ENCODE measurements at places on chromosomes 16 and 17.

DNA sequence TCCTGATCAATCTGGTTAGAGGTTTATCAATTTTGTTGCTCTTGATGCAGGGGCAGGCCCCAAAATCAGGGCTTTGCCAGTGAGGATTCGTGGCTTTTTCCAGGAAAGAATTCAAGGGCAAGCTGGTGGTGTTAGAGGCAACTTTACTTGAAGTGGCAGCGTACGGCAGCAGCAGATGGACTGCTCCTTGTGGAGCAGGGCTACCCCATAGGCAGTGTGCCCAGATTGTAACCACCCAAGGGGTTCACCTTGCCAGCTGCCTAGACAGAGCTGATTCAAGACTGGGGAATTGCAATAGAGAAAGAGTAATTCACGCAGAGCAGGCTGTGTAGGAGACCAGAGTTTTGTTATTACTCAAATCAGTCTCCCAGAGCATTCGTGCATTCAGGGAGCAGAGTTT lies 16.7 kb downstream of the DRC7 start:
- DNase-seq, result no peak

DNA sequence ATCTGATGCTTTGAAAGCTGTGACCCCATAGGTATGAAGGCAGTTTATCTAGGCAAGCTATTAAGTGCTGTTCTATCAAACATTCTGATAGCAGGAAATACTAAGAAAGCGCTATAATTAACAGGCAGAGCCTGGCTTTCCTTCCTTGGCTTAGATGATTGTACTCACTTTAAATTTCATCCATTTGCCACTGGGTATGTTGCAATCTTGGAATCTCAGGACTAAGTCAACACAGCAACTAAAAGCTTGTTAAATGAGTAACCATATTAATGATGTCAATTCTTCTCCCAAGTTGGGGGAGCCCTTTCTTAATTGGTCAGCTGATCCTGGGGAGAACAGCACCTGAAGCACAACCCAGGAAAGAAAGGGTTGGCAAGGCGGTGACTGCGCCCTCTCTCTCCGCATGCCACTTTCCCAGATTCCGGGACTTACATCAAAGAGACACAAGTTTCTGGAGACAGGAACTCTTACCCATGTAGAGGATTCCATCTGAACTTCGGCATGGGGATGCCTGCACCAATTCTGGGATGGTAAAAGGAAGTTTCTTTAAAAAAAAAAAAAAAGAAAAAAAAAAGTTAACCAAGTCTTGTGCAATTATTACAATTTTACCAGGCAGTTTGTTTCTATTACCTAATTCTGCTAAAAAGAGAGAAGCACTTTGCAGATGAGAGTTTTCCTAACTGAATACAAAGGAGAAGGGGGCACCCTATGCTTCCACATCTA lies 54.4 kb upstream of the ICAM2 start:
- no peak for DNase-seq

DNA sequence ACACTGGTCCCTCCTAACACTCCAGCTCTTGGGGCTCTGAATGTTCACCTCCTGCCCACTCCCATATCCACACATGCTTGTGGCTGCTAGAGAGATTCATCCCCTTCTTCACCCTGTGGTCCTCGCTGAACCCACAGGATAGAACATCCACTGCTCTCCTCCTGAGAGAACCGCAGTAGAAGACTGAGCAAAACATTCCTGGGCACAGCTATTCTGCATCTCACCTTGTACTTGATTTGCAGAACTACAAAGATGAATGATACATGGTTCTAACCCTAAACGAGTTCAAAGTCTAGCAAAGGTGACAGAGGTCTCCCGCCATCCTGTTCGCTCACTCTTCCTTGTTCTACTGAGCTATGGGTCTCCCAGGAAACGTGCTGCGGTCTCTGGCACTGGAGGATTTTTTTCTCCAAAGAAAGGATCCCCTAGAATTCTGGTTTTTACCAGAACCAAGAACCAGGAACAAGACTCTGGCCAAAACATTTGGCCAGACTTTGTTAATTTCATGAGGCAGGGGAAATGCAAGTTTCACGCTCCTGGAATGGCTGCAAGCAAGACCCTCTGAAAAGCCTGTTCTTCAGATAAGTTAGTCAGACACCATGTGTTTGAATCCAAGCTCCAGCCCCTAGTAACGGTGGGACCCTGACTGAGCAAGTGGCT lies 39.5 kb downstream of the TMEM114 start:
- DNase-seq, result no peak

DNA sequence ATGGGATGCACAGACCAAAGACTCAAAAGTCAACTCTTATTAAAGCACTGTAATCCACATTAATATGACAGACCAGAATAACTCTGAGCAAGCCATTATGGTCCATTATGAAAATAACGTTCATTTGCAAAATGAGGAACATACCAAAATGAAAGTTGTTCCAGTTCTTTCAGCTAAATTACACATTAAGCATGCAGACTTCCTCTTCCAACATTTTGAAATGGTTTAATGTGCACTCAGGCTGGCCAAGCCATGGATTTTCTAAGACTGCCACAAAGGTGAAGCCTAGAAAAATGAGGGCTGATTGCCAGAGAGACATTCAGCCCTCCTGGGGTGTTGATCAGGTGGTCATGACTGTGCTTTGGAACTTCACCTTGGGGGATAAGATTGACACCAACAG lies 56.7 kb upstream of the NOG start:
- no peak for DNase-seq

- DNase-seq, result peak; percentile 67
Measured at GRCh38 chr17:30336369-30337171, 2.7 kb upstream of the TMIGD1 start.

DNA sequence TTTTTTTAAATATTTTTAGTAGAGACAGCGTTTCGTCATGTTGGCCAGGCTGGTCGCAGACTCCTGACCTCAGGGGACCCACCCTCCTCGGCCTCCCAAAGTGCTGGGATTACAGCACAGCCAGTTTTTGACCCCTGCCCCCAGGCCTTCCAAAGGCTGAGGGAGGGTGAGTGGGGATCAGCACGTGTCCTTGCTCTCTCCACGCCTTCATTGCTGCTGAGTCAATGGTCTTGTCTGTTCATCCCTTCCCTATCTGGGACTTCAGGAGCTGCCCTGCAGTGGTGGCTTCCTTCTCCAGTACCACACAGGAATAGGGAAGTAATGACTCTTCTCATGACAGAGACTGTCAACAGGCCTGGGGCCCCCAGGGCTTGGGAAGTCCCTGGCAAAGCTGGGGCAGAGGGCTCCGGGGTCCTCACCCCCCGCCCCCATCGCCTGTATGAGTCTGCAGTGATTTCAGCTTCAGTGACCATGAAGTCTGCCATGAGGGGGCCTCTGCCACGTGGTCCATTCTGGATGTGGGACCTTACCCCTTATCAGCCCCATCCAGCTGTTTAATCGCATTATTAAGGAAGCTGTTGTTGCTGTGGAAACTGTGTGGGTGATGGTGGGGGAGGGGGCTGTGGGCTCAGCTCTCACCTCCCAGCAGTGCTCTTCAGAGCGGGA lies 6.1 kb downstream of the ABCC3 start:
- no peak for DNase-seq

GRCh38 chr17:76672892-76673291 lies 29.3 kb upstream of the ST6GALNAC1 start:
- no peak for DNase-seq

DNA sequence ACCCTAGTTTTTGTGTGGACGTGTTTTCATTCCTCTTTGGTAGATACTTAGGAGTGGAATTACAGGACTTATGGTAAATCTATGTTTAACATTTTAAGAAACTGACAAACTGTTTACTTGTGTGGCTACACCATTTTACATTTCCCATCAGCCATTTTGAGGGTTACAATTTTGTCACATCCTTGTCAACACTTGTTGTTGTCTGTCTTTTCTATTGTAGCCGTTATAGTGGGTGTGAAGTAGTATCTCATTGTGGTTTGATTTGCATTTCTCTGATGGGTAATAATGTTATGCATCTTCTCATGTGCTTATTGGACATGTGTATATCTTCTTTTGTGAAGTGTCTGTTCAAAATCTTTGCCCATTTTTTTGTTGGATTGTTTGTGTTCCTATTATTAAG lies 4.5 kb downstream of the FTO start:
- DNase-seq, result no peak

DNA sequence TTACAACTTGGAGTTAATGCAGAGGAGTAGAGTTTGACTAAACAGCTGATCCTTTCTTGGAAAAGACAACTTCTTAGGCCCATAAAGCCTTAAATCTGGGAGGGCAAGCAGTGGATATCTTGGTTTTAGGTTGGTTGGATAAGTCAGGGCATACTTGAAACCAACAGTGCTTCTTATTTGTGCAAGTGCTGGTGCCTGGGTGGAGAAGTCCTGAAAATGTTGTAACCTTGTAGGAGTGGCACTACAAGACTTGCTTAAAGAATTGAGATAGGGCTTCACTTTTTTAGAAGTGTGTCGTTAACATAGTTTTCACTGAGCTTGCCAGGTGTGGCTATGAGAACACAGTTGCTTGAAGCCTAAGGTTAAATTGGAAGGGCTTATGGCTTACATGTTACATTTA lies 6.2 kb downstream of the MSI2 start:
- no peak for DNase-seq

DNA sequence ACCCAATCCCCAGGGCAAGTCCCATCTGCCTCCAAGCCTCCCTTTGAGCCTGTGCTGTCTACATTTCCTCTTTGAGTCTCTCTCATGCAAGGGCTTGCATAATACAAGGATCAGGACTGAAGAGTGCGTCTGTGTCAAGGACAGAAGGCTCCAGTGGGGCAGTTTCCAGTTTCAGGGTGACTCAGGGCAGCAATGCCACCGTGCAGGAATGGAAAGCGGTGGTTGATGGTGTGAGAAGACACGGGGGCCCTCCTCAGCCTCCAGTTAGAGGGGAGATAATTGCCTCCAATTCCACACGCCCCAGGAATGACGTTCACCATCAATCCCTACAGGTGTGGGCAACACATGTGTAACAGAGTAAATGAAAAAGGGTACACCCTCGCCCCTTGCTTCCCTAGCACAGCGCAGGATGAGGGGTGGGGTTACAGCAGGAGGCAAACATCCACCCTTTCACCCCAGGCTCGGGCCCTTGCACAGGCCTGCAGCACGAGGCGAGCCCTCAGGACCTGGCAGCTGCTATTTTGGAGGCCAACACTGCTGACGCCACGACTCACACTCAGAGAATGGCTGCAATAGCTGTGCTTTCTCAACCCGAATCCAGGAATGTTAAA lies 24.8 kb upstream of the SLC25A19 start:
- no peak for DNase-seq

DNA sequence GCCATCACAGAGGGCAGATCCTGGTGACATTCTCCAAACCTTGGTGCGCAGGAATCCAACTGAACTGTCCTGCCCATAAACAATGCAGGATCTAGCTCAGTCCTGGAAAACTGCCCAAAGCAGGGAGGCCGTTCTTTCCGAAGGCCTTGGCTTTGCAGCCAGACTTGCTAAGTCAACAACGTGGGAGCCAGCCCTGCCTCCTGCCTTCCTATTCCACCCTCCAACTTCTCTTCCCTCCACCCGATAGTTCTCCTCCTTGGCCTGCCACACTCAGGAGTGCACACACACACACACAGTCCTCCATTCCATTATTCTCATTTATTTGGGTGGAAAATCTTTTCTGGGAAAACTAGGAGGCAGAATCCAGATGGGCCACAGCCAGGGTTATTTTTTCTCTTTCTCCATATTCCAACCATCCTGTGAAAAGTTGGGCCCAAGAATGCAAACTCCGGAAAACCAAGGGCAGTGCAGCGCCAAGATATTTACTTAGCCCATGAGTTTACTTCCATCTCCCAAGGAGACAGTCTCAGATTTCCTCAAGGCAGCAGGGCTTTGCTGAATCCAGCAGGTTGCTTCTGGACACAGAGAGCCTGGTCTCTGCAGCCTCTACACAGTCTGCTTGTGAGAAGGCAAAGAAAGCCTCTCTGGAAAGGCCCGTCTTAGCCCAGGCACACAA lies 15.8 kb downstream of the COPRS start:
- DNase-seq, result no peak

DNA sequence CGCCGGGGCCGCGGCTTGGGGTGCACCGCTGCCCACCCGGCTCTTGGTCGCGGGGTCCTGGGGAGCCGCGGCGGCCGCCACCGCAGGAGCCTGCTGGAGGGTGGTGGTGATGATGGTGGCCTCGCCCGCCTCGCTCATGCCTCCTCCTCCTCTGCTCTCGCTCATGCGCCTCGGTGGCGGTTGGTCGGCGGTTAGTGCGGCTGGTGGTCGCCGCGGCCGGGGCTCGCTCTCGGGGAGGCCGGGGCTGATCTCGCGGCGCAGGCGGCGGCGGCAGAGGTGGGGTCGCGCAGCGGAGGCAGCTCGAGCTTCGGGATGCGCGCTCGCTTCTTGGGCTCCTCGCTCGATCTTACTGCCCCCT lies 41.6 kb downstream of the AHSP start:
- DNase-seq, result no peak

DNA sequence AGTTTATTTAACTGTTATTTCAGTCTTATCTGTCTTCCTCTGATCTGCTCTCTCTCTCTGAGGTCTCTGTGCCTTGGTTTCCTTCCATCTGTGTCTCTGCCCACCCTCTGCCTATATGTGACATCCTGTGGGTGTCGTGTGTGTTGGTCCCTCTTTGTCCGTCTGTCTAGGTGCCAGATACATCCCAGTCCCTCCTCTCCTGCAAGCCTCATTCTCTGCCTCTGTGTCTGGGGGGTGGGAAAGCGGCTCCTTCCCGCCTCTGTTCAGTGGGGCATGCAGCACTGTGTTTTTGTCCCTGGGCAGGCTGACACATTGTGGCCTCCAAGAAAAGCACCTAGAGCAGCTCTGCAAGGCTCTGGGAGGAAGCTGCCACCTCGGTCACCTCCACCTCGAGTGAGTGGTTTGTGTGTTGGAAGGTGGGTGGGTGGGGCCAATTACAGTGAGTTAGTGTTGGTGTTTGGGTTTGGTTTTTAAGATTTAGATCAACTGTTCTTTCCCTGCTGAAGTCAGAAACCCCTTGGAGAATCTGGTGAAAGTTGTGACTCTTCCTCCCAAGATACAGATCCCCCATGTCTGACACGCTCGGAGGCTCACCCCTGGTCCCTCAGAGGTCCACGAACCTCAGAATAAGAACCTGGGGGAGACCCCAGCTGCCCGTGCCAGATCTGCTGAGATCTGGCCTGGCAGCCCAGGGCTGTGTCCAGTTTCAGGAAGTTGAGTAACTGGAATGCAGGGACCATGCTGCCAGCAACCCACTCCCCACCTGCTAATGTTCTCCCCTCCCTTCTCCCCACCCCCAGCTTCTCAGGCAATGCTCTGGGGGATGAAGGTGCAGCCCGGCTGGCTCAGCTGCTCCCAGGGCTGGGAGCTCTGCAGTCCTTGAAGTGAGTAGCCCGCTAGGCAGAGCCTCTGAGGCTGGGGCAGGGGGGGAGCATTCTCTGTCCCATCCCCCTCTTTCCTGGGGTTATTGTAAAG lies 50.9 kb upstream of the CPNE2 start:
- no peak for DNase-seq

DNA sequence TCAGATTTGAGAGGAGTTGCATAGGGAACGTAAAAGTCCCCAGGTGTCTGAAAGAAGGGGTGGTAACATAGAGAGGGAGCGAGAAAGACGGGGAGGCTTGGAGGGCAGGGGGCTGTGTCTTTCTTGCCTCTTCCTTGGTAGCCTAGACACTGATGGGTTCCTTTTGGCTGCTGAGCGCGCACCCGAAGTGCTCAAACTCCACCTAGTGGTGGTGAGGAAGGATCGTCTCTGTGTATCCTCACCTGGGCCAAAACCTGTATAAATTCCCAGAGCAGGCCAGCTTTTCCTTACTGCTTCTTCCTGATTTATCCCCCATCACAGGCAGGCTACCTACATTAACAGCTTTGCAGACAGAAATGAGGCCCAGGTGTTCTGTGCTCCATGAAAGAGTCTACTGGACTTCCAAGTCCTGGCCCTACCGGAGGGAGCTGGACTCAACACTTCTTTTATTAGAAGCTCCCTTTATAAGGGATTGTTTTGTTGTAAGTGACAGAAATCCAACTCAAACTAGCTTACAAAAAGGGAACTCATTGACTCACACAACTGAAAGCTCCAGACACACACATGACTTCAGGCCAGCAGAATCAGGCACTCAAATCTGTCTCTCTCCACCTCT lies 5.5 kb upstream of the SLC25A35 start:
- peak; percentile 66 for DNase-seq

Data from NCI-H2081 (cell line).